CD4-positive, alpha-beta T cell treated with Interleukin-4 for 4 hours (primary cell): ENCODE measurements at places on chromosomes 12 and 14.
A peak's percentile ranks its signal among the peaks of the same experiment; 100 is the strongest.

DNA sequence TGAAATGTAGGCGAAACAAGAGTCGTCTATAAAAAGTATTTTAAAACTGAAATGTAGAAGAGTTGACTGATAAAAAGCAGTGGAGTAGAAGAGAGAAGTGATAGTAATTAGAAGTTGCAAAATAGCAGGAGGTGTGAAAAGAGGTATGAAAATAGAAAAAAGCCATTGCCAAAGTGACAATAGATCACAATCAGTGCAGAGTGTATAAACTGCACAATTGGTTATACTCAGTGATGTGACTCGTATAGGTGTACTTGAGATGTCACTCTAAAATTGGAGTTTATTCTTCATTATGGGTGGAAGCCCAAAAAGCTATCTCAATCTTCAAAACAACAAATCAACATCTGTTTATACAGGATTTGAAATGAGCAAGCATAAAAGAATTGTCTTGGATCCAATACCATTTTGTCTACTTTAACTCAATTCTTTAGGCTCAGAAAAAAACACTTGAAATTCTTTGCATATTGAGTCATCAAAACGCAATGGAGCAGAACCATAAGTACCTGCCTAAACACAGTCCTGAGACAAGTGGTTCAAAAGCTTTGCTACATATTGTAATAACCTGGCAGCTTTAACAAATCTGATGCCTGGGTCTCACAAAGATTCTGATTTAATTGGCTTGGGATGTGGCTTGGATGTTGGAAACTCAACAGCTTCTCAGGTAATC lies 8.8 kb downstream of the IKBIP start:
- DNase-seq = no peak

DNA sequence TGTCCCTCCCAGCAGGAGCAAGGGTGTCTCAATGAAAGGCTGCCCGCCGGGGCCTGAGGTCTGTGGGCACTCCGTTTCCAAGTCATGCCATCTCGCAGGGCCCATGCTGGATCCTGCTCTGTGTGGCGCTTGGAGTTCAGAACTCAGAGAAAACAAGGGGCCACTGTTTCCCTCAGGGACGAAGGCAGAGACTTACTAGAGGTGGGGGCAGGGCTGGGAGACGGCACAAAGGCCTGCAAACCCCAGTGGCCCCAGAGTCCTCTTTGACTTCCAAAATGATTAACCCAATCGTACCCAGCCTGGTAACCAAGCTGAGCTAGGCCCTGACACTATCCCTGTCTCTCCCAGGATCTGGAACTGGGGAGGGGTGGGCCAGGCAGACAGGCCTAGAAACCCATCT lies 95.8 kb downstream of the ITPK1 start:
- no peak for DNase-seq

GRCh38 chr12:91922139-91922538 lies 223.5 kb downstream of the BTG1 start:
- DNase-seq = no peak

DNA sequence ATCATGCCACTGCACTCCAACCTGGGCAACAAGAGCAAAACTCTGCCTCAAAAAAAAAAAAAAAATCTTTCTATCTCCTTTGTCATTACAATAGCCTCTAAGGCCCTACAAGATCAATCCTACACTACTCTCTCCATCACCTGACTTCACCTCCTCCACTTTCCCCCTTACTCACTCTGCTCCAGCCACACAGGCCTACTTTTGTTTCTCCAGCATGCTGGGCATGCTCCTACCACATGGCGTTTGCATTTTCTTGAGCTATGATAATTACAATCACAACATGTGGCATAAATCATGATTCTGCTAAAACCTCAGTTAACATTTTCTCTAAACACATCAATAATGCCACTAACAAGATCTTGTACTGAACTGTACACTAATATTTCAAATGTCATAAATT lies 7.8 kb downstream of the PPP1R13B start:
- DNase-seq = no peak

DNA sequence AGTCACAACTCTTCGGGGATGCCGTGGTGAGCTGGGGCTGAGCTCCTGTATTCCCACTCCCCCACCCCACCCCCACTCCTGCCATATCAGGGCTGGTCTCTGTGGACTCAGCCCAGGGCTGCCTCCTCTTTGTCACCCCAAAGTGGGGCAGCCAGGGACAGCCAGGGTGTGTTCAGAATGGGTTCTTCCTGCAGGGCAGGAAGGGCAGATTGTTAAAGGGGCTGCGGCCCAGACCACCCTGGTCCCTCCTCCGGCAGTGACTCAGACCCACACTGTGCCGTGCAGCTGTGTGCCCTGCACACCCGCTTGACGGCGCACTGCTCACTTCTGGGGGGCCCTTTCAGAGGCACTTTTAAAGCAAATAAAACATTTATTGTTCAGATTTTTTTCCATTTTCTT lies 9.3 kb downstream of the SLC48A1 start:
- no peak for DNase-seq

DNA sequence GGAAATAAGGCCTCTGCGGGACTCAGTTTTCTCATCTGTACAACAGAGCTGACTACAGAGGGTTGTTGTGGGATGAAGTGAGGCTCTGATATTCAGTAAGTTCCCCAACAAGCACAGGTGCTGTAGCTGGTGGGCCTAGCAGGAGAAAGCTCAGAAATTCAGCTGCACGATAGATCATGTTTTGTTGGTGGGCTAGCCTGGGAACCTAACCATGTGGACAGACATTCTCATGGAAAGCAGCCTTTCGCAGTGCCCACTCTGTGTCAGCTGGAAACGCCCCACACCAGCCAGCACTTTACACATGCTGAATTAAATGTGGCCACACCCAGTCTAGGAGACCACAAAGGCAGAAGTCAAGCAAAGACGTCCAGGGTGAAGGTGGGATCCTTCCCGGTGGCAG lies 16.1 kb downstream of the PITPNM2 start:
- DNase-seq = no peak

- DNase-seq = peak; percentile 86
These were observed 1.3 kb downstream of the GPR65 start for GRCh38 chr14:88005978-88006851.

GRCh38 chr12:64171715-64172114 lies 50.4 kb downstream of the KICS2 start:
- no peak for DNase-seq

- no peak for DNase-seq
These were observed 111.0 kb downstream of the TRAFD1 start for GRCh38 chr12:112236386-112236785.

- DNase-seq = no peak
These were observed 3.4 kb downstream of the GLIPR1L1 start for GRCh38 chr12:75337905-75338304.

DNA sequence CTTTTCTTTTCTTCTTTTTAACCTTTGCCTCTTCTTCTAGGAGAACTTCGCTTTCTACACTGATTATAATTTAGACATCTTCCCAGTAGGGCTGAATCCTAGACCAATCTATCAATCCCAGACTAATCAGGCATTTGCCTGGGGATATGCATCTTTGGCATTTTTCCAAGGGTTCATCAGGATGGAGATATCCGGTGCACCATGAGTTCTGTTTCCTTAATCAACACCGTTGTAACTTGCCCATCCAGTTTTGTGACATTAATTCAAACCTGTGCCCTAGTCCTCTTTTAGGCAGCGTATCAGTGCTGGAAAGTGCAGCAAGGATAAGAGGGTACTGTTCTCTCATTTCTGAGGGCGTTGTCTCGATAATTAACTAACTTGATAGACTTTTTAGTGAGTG lies 617 bp upstream of the MGP start:
- DNase-seq = no peak

DNA sequence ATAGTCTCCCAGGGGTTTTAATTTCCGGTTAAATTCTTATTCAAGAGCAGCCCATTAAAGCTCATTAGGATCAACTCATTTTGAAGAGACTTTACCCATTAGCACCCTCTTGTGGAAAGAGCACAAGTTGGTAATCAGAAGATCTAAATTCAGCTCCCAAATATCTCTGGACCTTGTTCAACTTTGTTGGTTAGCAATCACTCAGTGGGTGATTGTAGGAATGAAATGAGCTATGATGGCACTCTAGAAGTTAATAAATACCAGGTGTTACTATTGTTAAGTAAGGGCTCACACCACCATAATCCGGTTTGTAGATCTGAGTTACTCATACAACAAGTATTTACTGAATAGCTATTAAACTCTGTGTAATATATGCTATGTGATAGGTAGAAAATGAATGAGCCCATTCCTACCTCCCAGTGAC lies 42.9 kb downstream of the TRIP11 start:
- DNase-seq = peak; percentile 55

DNA sequence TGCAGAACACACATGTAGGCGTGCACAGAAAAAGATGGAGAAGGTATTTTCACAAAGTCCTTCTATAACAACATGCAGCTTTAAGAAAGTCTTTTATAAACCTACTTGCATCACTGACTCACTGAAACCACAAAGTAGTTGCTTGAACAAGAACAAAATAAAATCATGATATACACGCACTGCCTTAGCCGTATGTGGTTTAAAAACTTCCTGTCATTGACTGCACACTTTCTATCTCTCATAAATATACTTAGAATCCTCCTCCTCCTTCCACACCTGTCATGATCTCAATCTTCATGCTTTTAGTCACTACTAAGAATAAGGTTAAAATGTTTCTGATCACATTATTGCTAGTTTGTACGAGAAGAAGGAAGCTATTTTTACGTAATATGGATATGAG lies 31.8 kb upstream of the RAD51AP1 start:
- DNase-seq = peak; percentile 75

DNA sequence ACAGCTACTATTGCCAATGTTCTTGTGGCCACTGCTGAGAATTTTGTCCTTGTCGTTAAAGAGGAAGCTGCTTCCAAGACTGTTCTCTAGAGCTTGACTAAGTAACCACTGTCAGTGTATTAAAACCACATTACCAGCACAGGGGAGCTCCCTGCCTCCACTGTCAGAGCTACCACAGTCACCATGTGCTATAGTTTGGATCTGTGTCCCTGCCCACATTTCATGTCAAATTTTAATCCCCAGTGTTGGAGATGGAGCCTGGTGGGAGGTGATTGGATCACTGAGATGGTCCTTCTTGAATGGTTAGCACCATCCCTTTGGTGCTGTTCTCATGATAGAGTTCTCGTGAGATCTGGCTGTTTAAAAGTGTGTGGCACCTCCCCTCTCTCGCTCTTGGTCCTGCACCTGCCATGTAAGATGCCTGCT lies 23.2 kb upstream of the RAP1B start:
- peak; percentile 48 for DNase-seq

DNA sequence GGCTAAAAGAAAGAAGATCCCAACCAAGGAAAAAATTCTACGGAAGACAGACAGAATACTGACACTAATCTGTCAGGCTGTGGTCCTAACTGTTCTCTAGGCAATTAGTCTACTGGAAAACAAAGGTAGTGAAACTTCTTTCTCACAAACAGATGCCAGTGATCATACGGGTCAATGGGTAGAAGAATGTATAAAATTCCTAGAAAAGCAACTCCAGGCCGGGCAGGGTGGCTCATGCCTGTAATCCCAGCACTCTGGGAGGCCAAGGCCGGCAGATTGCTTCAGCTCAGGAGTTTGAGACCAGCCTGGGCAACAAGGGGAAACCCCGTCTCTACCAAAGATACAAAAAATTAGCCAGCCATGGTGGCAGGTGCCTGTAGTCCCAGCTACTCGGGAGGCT lies 64.8 kb downstream of the HECTD4 start:
- DNase-seq = no peak

DNA sequence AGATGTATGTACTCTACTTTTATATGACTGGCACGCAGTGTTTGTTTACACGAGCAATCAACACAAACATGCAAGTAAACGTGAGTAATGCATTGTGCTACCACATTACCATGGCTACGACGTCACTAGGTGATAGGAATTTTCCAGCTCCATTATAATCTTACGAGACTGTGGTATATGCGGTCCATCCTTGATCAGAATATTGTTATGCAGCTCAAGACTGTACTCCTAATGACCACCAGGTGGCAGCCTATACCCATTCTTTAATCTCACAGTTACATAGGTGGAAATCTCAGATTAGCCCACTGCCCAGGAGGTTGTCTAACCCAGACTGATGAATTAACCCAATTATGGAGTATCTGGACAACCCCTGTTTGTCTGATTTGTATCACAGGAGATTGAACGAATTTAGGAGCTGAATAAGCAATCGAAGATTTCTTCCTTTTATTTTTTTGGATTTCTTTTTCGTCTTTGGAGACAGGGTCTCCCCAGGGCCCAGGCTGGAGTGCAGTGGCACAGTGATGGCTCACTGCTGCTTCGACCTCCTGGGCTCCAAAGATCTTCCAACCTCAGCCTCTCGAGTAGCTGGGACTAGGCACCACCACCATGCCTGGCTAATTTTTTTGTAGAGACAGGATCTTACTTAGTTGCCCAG lies 8.7 kb upstream of the TESPA1 start:
- DNase-seq = peak; percentile 81

- DNase-seq = peak; percentile 64
These were observed 1.8 kb downstream of the CKB start for GRCh38 chr14:103520657-103521437.

DNA sequence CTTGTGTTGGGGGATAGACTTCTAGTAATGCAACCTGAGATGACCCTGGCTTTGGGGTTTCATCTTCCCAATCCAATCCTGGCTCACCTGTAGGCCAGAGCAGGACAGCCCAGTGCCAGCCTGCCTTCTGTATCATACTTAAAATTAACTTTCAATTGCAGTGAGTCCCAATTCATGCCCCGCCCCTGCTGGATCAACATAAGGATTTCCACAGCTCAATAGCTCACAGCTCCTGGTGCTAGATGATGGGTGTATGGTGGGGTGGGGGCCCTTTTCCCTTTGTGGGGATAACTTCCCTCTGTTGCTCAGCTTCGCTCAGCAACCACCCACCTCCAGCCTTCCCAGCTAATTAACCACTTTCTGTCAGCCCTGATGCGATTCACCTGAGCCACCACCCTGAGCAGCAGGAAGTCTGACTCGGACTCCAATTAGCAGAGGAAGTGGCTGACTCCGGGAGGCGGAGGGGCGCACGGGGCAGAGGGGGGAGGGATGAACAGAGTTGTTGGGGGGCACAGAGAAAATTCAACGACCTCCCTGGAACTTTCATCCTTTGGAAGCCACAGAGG lies 24.3 kb upstream of the CHGA start:
- DNase-seq = peak; percentile 2

GRCh38 chr12:29086325-29087271 lies 62.5 kb upstream of the FAR2 start:
- DNase-seq = no peak

DNA sequence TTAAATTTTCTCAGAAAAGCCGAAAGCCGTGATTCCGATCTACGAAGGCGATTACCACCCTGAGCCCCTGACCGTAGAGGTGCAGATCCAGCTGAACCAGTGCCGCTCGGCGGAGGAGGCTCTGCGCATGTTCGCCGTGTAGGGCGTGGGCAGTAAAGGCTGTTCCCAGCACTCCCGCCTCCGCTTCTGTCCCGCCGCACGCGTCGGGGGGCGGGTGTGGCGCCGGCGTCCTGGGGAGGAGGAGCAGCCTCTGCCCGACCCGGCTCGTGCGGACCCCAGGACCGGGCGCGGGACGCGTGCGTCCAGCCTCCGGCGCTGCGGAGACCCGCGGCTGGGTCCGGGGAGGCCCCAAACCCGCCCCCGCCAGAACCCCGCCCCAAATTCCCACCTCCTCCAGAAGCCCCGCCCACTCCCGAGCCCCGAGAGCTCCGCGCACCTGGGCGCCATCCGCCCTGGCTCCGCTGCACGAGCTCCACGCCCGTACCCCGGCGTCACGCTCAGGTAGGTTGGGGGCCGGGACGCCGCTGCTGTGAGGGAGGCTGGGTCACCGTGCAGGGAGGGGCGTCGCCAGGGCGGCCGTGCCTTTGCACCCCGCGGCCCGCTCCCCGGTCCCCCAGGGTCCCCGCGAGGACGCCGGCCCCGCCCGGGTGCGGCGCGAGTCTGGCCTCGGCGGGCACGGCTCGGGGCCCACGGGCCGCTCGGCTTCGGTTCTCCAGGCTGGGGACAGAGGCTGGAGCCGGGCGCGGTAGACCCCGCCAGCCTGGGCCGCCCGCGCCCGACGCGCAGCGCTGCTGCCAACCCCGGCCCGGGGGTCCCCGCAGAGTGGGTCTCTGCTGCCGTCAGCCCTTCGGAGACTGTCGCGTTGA lies at the start of gene B3GNT4:
Gene B3GNT4, plus strand, starts transcription at position 409 of the 866 bp plus-strand sequence. CDS start 910 bp downstream, outside the sequence.
- peak; percentile 54 for DNase-seq
